Stimulated activated naive CD4-positive, alpha-beta T cell (primary cell): ENCODE measurements at places on chromosomes 1 and 21.

GRCh38 chr1:214136324-214136919 is 144.5 kb upstream of the SMYD2 start:
- no peak for DNase-seq

- DNase-seq: no peak
Measured at GRCh38 chr1:201335174-201335870, 42.2 kb downstream of the TNNT2 start.

DNA sequence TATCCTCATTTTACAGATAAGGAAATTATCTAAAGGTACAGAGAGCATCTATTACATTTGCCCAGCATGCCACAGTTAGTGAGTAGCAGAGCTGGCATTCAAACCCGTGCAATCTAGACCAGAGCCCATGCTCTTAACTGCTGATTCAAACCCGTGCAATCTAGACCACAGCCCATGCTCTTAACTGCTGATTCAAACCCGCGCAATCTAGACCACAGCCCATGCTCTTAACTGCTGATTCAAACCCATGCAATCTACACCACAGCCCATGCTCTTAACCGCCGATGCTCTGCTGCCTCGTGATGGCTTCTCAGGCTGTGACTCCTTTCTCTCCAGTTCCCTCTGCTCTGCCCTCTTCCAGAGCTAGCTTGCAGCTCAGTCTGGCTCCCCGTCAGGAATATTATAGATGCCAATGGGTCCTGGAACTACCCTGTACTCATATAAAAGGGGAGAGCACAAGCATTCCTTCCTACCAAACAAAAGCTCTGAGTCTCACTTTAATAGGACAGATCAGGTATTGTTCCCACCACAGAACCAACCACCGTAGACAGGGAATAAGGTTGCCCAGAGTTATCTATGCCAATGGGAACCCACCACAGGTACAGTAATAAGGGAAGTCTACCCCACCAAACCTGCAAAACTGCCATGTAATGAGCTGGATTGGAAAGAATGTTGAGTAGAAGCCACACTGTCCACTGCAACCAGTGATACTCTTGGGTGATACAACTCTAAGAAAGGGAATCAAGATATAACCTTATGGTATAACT is 78.4 kb downstream of the SMYD3 start:
- DNase-seq: no peak

DNA sequence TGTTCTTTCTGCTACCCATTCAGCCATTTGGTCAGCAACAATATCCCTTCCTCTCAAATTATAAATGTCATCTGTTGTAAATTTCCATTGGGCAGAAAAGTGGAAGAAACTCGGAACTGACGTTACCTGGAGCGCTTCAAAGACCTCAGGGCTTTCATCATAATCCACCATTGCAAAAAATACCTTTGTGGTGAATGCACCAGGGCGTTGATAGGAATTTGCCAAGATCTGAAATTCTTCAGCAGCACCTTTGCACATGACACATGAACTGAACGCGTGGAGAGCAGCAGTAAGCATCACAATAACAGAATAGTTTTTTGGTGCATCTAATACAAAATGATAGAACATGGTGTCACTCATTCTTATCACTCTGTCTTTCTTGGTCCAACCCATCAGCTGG is 3.1 kb upstream of the TEKT2 start:
- DNase-seq: no peak

DNA sequence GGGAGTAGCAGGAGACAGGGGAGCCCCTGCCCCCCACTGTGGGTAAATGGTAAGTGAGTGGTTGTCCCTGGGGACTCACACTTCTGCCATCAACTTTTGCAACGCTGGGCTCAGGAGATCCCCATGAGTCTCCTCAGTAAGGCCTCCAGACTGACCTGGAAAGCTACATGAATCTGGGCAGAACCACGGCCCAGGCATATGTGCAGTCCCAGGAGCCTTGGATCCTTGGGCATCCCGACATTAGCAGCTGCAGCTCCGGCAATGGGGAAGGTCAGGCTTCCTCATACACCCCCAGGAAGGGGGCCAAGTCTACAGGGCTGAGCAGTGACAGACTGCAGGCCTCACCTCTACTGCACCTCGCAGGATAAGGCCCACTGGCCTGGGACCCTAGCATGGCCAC is 868.7 kb upstream of the ADGRL4 start:
- no peak for DNase-seq

GRCh38 chr1:209627027-209627731 is 25.0 kb downstream of the LAMB3 start:
- DNase-seq: no peak

- DNase-seq: no peak
Measured at GRCh38 chr1:28437924-28438699, 67.7 kb upstream of the RCC1 start.

DNA sequence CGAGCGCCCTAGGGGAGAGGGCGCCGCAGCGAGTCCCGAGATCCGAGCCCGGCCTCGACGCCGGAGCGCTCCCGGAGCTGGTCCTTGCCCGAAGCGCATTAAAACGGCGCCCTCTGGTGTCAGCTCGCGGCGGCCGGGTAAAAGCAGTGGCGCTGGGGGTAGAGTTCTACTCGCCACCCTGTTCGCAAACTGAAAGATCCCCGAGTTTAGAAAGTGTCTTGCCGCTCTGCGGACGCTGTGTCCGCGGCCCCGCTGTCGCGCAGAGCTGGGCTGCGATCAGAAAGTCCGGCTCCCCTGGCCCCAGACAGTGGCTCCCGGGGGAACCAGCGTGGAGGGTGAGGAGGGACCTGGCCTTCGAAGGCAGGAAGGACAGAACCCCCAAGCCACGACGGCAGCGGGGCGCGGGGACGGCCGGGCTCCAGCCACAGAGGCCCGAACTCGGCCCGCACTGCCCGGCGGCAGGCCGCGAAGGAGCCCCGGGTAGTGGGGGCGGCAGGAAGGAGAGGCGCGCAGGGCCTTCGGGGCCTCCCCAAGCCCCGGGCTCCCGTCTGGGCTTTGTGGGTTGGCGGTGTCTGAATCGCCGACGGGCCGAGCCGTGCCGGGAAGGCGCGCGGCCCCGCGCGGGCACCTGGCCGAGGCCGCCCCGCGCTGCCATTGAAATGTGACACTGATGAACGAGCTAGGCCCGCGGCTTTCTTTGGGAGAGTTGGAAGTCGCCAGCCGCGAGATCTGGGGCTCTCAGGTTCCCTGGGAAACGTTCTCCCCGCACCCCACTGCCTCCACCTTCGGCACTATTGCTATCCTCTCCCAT is 39.1 kb upstream of the NFIA start:
- DNase-seq: peak; percentile 52

DNA sequence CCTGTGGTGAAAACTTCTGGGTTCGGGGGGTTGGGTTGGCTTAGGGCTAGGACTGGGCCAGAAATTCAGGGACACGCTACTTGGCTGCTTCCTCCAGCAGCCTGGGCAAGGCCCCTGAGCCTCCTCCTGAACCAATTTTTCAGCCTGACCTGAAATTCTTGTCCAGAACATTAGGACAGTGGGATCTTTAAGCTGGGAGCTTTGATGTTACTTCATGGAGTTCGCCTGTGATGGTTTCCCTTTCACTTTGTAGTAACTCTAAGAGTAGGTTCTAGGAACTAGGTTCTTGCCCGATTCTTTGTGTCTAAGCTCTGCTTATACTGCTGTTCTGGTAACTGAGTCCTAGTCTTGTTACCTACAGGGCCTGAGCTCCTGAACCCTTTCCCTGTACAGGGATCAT is 75.3 kb downstream of the S1PR1 start:
- DNase-seq: no peak

GRCh38 chr21:26752849-26753248 is 92.4 kb downstream of the ADAMTS1 start:
- no peak for DNase-seq

- DNase-seq: no peak
Measured at GRCh38 chr1:207659545-207660153, 14.7 kb downstream of the CR1L start.

DNA sequence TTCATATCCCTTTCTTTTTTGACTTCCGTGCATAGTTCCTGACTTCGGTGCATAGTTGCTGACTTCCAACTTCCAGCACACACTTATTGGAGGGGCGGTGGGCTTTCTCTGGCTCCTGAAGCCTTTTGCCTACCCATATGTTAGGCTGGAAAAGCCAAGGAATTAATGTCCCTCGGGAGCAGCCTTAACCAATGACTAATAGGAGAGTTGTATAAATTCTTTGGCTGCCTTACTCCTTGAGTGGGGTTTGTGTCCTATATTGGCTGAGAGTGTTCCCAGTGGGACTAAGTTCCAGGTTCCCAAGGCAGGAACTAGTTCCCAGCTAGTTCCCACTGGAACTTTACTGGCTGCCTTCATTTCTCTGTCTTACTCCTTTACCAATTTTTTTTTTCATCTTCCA is 105.7 kb downstream of the ZNF326 start:
- no peak for DNase-seq

- DNase-seq: no peak
Measured at GRCh38 chr1:10536133-10536770, 61.5 kb downstream of the PEX14 start.

DNA sequence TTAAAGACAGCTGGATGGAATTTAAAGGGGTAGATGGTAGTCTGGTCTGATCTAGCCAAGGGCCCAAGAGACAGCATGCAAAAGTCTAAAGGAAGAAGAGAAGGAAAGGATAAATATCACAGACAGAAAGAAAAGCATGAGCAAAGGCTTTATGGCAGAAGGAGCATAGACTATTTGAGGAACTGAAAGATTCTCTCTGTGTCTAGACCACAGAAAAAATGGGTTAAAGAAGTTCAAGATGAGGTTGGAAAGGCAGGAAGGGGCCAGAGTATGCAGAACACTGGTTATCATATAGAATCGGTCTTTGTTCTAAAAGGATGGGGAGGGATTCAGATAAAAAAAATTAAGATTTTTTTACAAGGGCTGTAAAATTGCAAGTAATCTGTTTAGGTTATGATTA is 136.8 kb upstream of the SGIP1 start:
- no peak for DNase-seq

GRCh38 chr1:59188413-59189213 is 108.3 kb upstream of the FGGY start:
- no peak for DNase-seq

DNA sequence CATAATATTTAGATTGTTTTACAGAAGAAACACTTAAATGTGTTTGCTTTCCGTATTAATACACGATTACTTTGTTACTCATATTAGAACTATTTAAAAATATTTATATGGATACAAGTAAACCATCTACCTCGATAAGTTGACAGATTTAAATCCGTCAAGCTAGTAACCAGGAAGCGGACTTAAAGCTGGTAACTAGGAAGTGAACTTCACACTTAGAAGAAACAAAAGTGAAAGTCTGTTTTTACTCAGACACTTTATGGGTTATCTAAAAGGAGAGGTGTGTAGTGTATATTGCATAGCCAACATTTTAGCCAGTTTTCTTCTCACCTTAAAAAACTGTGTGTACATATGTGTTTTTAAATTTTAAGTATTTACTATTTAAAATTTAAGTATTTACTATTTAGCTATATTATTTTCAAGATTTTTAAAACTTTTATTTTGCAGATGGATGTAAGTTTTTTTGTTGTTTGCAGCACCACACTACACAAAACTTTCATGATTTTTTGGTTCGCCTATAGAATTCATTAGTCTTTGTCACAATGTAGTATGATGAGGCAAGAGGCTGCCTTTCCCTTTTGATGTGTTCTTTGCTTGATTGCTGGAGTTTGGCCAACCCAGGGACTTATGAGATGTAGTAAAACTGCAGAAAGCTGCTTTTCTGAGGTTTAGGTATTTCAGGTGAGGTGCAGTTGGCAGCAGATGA is 2.7 kb downstream of the USP25 start:
- peak; percentile 62 for DNase-seq

- DNase-seq: no peak
Measured at GRCh38 chr21:35333831-35334618, 284.9 kb upstream of the RUNX1 start.

DNA sequence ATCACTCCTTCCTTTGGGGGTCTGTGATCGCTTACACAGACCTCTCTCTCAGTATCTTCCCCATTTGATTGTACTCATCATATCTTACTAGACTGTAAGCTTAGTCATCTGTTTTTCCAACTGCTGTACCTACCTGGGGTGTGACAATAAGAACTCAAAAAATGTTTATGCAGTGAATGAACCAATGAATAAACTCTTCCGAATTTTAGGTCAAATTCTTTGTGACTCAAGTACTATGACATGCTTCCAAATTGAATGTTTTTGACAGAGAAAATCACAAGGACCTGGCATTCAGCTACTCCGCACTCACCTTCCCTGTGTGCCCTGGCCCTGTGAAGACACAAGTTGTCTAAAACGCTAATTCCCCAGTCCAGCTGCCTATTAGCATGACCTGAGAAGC is 42.1 kb downstream of the TMCO4 start:
- no peak for DNase-seq

DNA sequence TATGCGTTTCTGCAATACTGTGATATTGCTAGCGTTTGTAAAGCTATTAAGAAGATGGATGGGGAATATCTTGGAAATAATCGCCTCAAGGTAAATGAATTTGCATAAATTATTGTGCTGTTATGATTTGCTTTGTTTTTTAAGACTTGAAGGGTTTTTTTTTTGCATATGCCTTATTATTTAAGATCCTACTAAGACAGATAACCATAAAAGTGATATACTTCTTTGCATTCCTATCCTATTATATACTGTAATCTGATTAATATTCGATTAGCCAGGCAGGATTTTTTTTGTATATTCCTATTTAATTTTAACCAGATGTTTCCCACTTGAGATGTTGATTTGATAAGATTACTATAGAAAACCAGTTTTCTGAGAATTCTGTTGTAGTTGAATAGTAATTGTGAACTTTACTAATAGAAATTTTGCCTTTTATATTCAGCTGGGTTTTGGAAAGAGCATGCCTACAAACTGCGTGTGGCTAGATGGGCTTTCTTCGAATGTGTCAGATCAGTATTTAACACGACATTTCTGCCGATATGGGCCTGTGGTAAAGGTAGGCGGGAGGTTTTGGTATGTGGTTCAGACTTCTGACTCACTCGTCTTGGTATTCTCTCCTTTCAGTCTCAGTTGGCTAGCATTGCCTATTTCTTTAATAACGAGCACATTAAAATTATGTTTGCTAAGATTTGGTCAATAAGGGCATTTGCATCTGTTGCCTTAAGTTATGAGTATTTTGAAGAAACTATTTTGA is 56.8 kb downstream of the ZBTB17 start:
- DNase-seq: no peak

DNA sequence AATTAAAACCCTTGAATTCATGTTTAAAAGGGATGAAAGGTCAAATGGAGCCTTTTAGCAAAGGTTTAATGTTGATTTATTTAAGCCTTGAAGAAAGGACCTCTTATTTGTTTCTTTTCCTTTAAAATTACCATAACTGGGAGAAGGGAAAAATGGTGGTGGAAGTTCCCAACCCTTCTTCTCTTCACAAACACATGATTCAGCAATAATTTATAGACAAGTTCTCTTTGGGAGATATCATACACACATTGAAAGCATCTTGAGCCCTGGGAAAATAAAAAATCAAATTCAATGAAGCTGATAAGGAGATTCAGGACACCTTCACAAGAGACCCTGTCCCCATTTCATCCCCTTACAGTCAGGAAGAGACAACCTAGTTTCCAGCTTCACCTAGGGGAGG is 8.9 kb downstream of the ADAM30 start:
- no peak for DNase-seq

- DNase-seq: no peak
Measured at GRCh38 chr21:25904044-25904695, 169.4 kb downstream of the GABPA start.
